ENCODE measurements at places on chromosomes 11 and 22. TPM values are rescaled to one million over a fixed set of nuclear protein-coding genes. Genes with fewer than 3 reads are reported as not detected.
A peak's percentile ranks its signal among the peaks of the same experiment; 100 is the strongest.

SWAP70 gene
- total RNA-seq = 8.8 TPM

MIOX gene
- not detected for total RNA-seq

PNPLA5 gene
- not detected for total RNA-seq

VSIG2 gene
- not detected for total RNA-seq

MAJIN gene
- not detected for total RNA-seq

ZP1 gene
- total RNA-seq = not detected

SLC35F2 gene
- 210 TPM for total RNA-seq

DAGLA gene
- 8.6 TPM for total RNA-seq

KCNK4 gene
- total RNA-seq = 1.2 TPM

KRTAP5-10 gene
- not detected for total RNA-seq

TH gene
- 8.3 TPM for total RNA-seq

PANX3 gene
- total RNA-seq = not detected

TTC12 gene
- 20.9 TPM for total RNA-seq

C11orf98 gene
- total RNA-seq = 302 TPM

GRCh38 chr11:64911689-64912088 lies 5.3 kb downstream of the ATG2A start:
- no peak for DNase-seq

DNA sequence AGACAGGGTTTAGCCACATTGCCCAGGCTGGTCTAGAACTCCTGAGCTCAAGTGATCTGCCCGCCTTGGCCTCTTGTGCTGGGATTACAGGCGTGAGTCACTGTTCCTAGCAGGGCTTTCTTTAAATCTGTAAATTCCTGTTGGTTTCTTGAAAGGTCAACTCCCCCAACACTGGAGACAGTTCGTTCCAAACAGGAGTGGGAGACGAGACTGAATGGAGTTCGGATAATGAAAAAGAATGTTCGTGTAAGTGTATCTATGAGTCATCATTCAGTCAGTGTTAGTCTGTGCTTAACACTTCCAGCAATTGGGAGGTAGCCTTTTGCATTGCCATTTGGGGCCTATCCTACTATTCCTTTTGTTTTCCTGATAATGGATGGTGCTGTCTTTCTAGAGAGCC lies 10.0 kb upstream of the BACE1-AS start:
- peak; percentile 88 for DNase-seq

- DNase-seq = no peak
Measured at GRCh38 chr11:110184456-110184855, 91.3 kb downstream of the ZC3H12C start.

GRCh38 chr22:38214302-38215056 lies 12.7 kb downstream of the MAFF start:
- no peak for DNase-seq

DNA sequence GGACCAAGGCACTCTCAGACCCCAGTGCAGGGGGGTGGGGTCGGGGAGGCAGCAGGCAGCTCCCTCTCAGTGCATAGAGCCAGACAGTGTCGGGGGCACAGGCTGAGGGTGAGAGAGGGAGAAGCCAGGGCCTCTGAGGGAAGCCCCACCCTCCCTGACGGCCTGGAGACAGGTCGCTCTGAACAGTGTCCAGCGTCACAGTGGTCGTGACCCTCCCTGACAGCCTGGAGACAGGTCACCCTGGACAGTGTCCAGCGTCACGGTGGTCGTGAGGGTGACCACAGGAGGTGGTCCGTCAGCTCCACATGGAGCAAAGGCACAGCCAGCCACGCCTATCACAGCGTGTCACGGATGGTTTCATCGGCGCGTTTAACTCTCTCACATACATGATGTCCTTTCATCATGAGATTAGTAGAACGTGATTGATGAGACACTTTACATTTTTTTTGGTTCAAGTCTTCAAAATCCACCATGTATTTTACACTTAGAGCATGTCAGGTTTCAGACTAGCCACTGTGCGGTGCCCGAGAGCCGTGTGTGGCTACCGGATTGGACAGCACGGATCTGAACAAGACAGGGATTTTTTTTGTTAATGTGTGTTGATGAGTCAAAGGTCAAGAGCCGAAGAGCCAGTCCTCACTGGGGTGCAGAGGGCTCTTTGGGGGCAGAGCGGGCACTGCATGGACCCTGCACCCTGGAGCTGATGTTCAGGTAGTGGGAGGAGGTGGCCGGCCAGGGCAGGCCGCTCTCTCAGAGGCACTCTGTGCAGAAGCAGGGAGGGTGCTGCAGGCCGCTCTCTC lies 23.9 kb upstream of the PANX2 start:
- DNase-seq = no peak

DNA sequence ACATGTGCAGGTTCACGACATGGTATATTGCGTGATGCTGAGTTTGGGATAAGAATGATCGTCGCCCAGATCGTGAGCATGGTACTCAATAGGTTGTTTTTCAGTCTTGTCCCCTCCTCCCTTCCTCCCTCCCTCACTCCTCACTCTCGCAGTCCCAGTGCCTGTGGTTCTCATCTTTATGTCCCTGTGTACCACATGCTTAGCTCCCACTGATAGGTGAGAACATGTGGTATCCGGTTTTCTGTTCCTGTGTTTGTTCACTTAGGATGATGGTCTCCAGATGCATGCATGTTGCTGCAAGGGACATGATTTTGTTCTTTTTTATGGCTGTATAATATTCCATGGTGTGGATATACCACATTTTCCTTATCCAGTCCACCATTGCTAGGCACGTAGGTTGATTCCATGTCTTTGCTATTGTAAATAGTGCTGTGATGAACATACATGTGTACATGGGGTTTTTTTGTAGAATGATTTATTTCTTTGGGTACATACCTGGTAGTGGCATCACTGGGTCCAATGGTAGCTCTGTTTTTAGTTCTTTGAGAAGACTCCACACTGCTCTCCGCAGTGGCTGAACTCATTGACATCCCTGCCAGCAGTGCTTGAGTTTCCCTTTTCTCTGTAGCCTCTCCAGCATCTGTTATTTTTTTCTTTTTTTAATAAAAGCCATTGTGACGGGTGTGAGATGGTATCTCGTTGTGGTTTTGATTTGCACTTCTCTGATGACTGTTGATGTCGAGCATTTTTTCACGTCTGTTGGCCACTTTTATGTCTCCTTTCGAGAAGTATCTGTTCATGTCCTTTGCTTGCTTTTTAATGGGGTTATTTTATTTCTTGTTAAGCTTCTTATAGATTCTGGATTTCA lies 16.4 kb downstream of the ZBED4 start:
- DNase-seq = no peak

DNA sequence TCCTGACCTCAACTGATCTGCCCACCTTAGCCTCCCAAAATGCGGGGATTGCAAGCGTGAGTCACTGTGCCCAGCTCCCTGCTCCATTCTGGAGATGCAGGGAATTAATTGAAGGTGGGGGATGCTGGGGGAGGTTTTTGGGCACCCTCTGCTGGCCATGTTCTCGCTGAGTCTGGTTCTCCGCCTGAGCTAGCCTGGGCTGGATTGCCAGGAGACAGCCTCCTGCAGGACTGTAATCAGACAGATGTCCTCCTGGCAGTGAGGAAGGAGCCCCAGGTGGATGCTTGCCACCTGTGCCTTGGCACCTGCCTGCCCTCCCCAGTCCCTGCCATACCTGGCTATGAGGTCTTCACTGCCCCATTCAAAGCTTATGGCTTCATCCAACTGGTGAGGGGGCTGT lies 5.4 kb downstream of the MTFP1 start:
- DNase-seq = no peak

GRCh38 chr22:20782596-20783299 lies 8.8 kb downstream of the SERPIND1 start:
- peak; percentile 42 for DNase-seq

GRCh38 chr11:34134765-34135164 lies 29.3 kb downstream of the NAT10 start:
- DNase-seq = no peak

DNA sequence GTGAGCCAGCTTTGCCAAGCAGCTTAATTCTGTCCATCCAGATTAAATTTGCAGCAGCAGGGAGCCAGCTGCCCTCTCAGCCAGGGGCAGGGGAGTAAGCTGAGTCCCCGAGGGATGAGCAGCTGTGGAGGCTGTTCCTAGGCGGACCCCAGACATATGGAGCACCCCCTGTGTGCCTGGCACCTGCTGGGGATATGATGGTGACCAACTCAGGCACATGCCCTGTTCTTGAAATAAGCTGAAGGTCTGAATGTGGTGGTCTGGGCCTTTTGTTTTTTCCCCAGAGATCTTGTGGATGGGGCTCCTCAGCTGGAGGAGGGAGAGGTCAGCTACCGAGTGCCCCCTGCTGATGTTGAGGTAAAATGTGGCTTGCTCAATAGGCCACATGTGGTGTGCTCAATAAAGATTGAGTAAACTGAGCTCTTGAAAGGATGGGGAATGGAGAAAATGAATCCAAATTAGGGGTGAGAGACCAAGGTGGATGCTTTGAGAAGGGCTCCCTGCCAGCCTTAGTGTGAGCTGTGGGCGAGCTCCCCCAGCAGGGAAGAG lies 103.3 kb upstream of the NNMT start:
- DNase-seq = no peak

- no peak for DNase-seq
Measured at GRCh38 chr22:19686946-19687345, 27.4 kb upstream of the SEPTIN5 start.

DNA sequence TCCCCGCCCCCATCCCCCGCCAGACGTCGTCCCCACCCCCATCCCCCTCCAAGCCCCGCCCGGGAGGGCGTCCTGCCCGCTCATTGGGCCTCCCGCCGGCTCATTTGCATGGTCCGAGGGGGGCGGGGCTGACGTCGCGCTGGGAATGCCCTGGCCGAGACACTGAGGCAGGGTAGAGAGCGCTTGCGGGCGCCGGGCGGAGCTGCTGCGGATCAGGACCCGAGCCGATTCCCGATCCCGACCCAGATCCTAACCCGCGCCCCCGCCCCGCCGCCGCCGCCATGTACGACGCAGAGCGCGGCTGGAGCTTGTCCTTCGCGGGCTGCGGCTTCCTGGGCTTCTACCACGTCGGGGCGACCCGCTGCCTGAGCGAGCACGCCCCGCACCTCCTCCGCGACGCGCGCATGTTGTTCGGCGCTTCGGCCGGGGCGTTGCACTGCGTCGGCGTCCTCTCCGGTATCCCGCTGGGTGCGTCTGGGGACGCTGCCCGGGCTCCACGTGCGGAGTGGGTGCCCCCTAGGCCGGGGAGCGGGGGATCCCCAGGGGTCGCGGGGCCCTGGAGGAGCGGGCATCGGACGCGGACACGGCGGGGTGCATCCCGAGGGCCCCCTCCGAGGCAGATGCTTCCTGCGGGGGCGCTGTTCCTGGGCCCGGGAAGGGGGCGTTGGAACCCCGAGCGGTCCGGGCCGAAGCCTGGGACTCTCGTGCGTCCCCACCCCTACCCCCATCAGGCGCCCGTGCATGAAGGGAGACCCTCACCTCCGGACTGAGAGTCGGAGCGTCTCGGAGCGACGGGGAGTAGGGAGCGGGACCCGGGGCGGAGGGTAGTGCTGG lies at the start of gene PNPLA3:
Gene PNPLA3 (plus strand): TSS at position 175 of the 834 bp plus-strand sequence. CDS start 107 bp downstream, at position 282.
- peak; percentile 66 for DNase-seq

DNA sequence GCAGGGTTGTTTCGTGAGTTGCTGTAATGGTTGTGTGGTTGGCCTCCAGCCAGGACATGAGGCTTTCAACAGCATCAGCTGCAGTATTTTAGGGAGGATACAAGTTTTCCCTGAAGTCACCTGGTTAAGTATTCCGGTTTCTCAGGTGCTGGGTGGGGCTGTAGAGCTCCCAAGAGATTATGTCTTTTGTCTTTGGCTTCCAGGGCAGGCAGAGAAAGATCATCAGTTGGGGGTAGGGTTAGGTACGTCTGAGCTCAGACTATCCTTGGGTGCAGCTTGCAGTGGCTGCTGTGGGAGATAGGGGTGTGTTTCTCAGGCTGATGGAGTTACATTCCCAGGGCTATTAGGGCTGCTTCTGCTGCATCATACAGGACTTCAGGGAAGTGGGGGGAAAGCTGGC lies 47.5 kb upstream of the MRGPRX1 start:
- DNase-seq = peak; percentile 70

DNA sequence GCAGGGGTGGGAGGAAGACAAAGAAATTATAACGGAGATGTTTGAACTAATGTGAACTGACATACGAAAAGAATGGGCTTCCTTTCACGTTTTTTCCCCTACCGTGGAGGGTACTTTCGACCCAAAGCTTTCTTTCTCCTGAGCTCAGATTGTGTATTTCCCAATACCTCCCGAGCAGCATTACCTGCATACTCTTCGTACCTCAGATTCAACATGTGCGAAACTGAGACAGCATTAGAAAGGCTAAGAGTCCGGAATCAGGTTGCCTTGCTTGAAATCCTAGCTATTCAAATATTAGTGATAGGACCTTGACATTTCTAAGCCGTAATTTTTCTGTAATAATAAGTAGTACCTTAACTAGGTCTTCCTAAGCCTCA lies 778 bp upstream of the PAK1 start:
- DNase-seq = no peak

GRCh38 chr22:20404881-20405280 lies 10.9 kb downstream of the ZNF74 start:
- no peak for DNase-seq

GRCh38 chr11:34613552-34614056 lies 7.3 kb upstream of the EHF start:
- DNase-seq = no peak

DNA sequence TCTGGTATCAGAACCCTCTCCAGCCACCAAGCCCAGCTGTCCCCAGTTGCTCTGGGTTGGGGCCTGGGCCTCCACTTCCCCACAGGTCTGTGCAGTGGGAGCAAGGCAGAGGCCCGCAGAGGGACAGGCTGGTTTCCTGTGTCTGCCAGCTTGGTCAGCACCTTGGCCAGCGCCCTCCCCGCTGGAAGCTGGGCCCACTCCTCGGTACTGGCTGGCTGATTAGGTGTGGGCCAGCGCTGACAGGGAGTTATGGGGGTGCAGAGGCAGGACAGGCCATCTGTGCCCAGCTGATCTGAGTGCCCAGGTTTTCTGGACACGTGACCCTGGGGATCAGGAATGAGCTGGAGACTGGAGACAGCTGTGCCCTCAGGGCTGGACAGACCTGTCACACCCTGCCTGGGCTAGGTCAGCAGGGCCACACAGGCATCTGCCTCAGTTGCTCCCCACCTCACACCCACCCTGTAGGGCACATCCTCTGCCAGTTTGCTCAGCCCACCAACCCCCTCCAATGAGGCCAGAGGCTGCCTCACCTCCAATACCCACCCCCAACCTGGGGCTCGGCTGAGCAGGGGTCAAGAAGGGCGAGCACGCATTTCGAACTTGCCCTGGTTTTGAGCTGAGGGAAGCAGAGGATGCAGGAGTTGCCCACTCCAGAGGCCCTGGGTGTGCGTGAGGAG lies 175.3 kb downstream of the IGLL1 start:
- peak; percentile 31 for DNase-seq

- DNase-seq = no peak
Measured at GRCh38 chr22:48098243-48098920, 1335.9 kb downstream of the TBC1D22A start.

GRCh38 chr11:83725728-83726127 lies 439.6 kb upstream of the CCDC90B start:
- no peak for DNase-seq

GRCh38 chr22:36292823-36293530 lies 40.0 kb downstream of the APOL1 start:
- no peak for DNase-seq

DNA sequence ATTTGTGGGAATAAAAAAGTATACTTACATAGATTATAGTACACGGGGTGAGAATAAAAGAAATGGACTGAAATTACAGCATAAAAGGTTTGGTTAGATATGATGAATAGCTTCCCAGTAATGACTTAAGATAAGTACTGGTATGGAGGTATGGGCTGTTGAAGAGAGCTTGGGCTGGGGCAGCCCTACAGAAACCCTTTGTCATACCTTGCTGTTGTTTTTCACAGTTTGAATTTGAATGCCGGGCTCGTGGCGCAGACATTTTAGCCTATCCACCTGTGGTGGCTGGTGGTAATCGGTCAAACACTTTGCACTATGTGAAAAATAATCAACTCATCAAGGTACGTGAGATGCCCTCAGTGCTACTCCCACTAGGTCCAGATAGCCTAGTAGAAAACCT lies 42.3 kb upstream of the RBX1 start:
- DNase-seq = no peak
